ENCODE measurements at places on chromosomes 4 and X.

- no peak for DNase-seq
Measured at GRCh38 chr4:98529970-98530569, 128.3 kb downstream of the TSPAN5 start.

GRCh38 chr4:108359986-108360681 lies 191.4 kb upstream of the LEF1 start:
- DNase-seq: no peak

DNA sequence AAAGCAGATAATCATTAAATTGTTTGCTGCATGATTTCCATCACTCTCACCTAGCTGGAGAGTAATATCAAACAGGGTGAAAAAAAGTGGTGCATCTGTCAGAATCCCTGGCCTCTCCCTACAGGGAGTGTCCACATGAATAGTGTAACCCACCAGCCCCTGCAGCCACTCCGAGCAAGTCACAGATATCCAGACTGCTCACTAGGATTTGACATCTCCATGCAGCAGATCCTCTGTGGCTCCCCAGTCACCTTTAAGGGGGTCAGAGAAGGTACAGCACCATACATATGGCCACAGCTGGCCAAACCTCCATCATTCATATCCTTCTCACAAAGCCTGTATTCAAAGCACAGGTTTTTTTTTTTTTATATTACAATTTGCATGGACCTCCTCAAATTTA lies 536.3 kb downstream of the INPP4B start:
- no peak for DNase-seq

GRCh38 chr4:85776579-85776978 lies 301.6 kb downstream of the ARHGAP24 start:
- DNase-seq: no peak

DNA sequence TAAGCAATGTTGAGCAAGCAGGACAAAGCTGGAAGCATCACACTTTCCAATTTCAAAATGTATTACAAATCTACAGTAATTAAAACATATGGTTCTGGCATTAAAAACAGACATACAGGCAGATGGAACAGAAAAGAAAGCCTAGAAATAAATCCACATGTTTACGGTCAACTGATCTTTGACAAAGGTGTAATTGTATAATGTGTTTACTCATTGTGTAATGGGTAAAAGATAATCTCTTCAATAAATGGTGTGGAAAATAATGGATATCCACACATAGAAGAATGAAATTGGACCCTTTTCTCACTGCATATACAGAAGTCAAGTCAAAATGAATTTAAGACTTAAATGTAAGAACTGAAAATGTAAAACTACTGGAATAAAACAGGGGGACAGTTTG lies 394.2 kb downstream of the ANKRD50 start:
- no peak for DNase-seq

DNA sequence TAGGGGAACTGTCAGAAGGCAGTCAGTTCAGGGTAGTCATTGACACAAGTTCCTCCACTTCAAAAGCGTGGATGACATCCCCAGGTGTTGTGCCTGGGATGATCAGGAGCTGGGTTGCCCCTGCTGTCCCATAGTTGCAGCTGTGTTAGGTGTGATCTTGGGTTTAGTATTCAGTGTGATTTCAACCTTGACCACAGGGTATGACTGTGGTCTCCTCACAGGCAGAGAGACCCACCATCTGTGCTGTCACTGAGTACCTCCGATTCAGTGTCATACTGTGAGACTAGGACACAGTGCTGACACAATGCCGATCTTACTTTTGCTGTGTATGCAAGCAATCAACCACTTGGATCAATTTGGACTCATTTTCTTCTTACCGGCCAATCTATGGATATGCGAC lies 25.2 kb downstream of the FOXR2 start:
- DNase-seq: no peak

DNA sequence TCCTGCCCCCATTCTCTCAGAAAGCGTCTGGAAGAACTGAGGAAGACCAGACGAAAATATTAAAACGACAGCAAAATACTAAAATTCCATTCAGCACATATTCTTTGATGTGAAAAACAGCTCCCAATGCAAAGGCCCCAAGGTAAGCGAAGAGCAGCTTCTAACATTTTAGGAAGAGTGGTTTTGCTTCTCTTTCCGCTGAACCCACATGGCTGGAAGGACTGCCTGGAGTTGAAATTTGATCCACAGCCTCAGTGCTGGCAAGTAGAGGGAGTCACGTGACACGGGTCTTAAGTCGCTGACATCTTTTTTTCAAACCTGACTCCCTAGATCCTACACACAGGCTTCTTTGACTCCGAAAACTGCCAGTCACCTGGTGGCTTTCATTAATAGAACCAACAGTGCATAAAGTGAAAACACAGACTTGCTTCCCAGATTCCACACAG lies at the start of gene FAM13A:
FAM13A (minus strand) TSS at position 233 of the 446 bp plus-strand sequence; CDS start at position 12, 221 bp downstream.
- DNase-seq: peak; percentile 84

- DNase-seq: no peak
Measured at GRCh38 chr4:98470366-98470765, 188.0 kb downstream of the TSPAN5 start.

GRCh38 chr4:73944061-73944875 lies 37.6 kb downstream of the PF4 start:
- DNase-seq: peak; percentile 4

DNA sequence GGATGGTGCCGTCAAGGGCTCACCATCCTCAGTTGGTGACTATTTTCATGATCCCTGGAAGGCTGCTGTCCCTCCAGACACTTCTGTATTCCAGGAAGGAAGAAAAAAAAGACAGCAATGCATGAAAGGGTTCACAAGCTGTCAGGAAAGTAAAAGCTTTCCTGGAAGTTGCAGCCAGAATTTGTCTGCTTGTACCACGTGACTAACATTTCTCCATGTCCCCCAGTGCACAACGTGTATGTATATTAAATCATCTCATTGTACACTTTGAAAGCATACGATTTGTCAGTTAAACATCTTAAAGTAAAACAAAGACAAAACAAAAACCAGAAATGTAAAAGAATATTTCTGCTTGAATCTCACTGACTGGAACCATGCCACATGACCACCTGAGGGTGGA lies 127.4 kb upstream of the CLNK start:
- no peak for DNase-seq

DNA sequence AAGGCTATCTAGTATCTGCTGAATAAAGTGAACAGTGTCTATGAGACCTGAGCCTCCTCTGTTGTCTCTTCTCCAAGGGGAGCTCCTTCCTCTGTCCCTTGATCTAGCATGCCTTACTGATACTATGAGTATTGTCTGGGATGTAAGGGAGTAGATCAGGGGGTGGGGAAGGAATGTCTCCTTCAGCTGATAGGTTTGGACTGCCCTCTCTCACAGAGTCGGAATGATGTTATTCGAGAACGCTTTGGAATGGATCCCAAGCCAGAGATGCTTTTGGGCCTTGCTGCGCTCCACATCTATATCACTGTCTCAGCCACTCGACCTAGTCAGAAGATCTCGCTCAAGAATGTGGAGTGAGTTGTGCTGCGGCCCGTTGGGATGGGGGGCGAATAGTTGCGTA lies 68.3 kb upstream of the PRPS1 start:
- DNase-seq: no peak

DNA sequence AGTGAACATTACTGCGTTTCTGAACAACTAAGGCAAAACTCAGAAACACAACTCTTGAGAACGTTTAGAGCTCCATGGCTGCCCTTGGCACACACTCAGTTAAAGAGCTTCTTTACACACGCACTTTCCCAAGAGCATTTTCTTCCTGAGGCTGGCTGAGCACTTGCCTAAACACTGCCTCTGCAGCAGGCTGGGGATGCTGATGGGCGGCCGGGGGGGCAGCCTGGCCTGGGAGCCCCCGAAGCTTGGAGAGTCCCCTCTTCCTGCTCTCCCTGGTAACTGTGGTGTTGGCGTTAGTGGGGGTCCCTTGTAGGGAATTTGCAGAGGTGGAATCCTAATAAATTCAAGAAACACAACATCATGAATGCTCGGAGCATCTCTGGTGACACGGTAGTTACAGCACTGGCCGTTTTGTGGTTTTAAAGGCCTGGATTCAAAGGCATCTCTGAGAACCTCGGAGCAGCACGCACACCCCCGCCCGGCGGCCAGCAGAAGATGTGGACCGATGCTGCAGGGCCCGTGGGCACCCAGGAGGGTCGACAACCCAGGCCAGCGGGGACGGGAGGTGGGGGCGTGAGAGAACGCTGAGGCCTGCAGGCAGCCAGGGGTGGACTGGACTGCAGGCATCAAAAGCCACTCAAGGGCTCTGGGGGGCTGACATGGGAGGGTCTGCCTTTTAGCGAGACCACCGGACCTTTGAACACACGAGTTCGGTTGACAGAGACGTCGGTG lies 45.4 kb downstream of the FGFRL1 start:
- DNase-seq: no peak

GRCh38 chr4:123449362-123449761 lies 52.8 kb downstream of the SPRY1 start:
- DNase-seq: no peak

DNA sequence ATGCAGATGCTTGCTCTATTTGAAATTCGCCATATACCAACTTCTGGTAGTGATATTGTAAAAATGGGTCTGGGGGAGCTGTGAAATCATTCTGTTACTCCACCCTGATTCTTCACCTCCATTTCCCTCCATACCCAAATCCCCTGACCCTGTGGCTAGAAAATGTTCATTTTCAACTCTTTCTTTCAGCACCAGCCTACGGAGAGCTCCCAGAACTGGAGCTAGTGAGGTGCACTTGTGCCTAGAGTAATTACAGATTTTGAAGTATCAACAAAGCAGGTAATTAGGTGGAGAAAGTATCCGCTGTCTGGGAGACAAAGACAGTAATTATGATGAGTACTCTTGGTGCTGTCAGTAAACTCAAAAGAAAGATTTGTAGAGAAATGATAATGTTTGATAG lies 8.1 kb downstream of the ARHGAP36 start:
- no peak for DNase-seq

DNA sequence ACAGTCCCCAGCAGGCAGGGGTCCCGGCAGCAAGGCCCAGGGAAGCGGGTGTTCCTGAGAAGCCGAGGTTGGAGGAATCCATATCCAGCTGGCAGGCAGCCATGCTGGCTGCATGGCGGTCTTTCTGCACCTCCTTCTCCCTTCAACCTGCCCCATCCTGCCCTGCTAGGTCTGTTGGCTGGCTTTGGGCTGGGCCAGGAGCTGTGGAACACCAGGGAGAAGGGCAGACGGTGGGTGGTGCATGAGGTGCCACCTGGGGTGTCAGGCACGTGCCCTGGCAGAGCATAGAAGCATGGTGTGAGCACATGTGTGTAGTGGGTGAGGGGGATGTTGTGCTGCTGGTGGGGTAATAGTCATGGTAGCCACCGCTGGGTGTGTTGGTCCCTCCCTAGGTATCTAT lies 150.1 kb downstream of the PJA1 start:
- DNase-seq: no peak

GRCh38 chr4:41446391-41446790 lies 91.6 kb upstream of the LIMCH1 start:
- DNase-seq: no peak

DNA sequence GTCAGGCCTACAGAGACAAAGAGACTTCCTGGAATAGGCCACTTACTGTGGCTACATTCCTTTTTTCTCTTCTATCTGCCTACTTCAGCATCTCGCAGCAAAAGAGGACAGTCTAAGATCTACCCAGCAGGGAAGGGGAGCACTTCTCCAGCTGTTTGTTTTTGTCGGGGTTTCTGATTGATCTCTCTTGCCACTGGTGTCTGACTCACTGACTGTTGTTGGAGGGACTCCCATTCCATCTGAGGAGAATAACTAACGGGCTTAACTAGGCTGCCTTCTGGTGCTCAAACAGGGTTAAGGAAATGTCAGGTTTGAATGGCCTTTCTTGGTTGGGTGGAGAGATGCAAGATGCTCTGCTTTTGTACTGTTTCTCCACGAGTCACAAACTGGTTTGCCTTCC lies 100.2 kb upstream of the TMEM164 start:
- DNase-seq: no peak

GRCh38 chr4:6719611-6720179 lies 3.7 kb downstream of the BLOC1S4 start:
- DNase-seq: no peak

GRCh38 chr4:175916626-175917351 lies 104.7 kb upstream of the GPM6A start:
- DNase-seq: no peak

DNA sequence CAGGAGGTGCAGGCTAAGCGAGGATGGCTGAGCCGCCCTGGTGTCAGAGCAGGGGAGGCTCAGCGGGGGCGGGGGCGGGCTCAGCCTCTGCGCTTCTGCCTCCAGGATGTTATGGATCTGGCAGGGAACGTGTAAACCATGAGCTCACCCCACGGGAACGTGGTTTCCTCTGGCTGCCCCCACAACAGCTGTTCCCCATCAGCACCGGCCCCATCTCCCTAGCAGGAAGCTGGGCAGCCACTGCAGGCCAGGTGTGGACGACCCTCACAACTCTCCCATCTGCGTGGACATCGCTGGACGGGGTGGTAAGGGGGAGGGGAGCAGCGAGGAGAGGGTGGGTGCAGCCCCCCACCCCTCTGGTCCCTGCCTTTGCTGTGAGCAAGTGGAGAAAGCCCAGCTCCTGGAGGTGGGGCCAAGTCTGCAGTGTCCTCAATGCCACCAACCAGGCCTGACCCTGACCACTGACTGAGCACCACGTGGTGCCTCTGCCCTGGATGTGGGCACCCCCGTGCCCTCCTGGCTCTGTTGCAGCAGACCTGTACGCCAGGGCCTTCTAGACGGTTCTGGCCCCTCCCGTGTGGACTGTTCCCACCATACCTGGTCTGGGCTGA lies 28.1 kb upstream of the SPON2 start:
- DNase-seq: peak; percentile 47

DNA sequence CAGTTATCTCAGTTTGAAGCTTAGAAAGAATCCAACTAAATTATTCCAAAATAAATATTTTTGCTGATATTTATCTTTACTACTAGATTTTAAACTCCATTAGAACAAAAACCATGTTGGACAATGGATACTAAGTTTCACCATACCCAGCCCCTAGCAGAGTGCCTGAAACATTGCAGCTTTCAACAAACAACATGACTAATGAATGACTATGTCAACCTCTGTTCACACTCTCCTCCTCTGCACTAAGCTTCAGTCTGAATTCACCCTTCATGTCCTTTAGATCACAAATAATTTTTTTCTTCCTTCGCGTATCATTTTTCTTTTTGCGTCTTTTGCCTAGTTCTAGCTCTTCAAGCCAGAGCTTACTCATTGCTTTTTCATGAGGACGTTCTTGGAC lies 315.2 kb downstream of the PCDH10 start:
- DNase-seq: no peak

DNA sequence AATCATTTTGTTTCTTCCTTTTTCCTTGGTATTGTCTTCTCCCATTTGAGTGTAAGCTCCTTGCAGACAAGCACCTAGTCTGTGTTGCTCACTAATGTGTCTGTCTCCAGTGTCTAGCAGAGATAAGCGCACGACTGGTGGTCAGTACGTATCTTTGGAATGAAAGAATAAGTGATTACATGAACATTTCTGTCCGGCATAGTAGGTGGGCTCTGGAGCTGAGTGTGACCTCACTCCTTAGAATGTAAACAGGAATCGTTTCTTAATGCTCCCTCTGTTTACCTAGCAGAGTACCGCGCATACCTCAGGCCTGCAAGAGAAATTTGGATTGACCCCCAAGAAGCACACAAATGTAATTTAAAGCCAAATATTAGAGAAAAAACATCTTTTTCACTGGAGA lies 235.4 kb downstream of the MAML3 start:
- no peak for DNase-seq

Measured in brain pericyte (primary cell).